NCI-H446 treated with DMSO at 0.1 percent for 48 hours (cell line): ENCODE measurements at places on chromosomes 6 and 20.
A peak's percentile ranks its signal among the peaks of the same experiment; 100 is the strongest.

DNA sequence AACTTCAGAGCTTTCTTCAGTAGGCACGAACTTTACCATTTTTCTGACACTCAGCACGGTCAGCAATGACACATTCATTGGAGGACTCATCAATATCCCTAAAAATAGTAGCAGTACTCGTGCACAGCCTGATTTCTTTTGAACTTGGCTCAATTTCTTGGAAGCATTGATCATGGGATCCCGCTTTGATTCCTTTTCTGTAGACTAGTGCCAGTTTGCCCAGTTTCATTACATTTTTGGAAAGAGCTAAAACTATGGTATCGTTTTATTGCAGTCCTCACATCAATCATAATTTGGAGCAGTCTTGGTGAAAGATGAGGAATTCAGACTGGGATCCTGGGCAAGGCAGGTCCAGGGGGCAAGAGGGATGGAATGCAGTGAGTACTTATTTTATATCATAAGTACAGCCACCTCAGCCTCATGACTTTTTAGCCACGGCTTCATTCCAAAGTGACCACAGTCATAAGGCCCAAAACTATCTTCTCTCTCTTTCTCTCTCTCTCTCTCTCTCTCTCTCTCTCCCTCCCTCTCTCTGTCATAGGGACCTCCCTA, 170.9 kb upstream of the AKAP12 start:
- DNase-seq = no peak

- DNase-seq = no peak
These were observed 664.9 kb upstream of the CITED2 start for GRCh38 chr6:140039364-140039763.

DNA sequence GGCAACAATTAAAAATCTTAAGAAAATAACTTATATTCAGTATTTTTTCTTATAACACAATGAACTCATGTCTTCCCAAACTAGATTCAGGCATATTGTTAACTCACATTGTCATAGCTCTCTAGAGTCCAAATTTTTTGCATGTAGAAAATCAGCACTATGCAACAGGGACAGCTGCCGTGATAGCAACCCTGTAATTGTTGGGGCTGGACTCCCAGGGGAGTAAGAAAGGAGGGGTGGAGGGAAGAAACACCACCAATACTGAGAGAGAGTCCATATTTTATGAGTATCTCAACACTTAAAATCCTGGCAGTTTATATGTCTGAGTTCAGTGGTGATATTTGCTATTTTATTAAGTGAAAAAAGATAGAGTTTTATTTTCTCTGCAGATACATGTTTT, 89.6 kb upstream of the HS3ST5 start:
- peak; percentile 13 for DNase-seq

DNA sequence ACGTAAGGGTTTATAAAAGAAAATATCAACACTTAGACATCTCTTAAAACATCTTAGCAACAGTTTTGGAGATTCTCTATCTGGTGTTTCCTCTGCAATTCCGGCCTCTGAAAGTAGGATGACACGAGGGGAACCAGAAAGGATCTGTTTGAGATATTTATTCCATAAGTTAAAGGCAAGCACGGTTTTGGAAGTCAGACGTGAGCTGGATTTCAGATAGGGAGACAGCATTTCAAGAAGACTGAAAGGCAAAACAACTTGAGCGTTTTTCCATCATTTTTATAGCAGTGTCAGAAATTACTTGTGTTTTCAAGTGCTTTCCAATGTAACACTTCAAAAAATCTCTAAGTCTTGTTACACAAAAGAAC, 52.9 kb upstream of the BTN3A2 start:
- DNase-seq = no peak

- DNase-seq = no peak
These were observed 184.2 kb upstream of the FOXA2 start for GRCh38 chr20:22768266-22769178.

DNA sequence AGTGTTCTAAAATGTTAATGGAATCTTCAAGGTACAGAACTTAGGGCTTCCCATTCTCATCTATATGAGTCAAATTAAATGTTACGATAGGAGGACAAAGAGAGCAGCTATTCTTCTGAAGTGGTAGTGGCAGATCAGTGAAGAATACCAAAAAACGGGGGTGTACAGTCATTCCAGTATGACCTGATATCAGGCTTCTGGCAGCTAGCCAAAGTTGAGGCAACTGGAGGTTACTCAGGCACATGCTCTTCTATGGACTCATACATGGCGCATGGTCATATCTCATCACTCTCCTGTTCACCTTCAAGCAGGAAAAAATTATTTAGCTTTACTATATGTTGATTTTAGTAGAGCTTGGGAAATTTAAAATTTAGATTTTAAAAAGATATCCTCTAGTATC, 1608.8 kb downstream of the GRIK2 start:
- no peak for DNase-seq

DNA sequence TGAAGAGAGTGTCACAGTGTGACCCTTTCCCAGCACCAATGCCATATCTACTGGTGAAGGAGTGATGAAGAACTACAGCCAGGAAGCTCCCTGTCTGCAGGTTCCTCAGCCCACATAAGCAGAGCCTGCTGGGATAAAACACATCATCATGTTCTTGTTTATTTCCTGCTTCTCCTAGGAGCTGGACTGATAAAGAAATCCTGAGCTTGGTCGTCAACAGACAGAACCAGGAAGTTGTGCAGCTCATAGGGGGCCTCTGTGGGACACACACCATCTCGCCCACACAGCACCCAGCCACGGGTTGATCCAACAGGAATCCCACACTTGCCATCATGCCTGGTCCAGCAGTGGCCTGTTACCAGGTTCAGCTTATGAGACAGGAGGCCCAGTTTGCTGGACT, 2.8 kb upstream of the CSTL1 start:
- DNase-seq = no peak
